Activated gamma-delta T cell treated with anti-CD3 and anti-CD28 coated beads, Interleukin-2, amount 50 U/mL, for 16 hours (primary cell): ENCODE measurements at places on chromosomes 16 and 17.

DNA sequence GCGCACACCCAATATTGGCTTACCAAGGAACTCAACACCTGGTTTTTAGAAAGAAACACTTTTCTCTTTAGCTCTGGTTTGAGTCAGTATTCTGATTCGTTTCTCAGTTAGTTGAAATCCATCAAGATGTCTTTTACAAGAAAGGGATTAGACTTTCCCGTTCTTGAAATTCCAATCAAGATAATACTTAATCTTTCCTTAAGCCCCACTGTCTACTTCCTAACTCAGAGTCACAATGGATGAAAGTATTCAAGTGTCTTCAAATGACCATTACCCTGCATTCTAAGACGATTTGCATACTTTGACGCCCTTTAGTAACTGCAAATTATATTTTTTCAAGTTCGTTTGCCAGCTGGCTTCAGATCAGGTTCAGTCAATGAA lies 189.8 kb downstream of the USP22 start:
- DNase-seq = no peak

DNA sequence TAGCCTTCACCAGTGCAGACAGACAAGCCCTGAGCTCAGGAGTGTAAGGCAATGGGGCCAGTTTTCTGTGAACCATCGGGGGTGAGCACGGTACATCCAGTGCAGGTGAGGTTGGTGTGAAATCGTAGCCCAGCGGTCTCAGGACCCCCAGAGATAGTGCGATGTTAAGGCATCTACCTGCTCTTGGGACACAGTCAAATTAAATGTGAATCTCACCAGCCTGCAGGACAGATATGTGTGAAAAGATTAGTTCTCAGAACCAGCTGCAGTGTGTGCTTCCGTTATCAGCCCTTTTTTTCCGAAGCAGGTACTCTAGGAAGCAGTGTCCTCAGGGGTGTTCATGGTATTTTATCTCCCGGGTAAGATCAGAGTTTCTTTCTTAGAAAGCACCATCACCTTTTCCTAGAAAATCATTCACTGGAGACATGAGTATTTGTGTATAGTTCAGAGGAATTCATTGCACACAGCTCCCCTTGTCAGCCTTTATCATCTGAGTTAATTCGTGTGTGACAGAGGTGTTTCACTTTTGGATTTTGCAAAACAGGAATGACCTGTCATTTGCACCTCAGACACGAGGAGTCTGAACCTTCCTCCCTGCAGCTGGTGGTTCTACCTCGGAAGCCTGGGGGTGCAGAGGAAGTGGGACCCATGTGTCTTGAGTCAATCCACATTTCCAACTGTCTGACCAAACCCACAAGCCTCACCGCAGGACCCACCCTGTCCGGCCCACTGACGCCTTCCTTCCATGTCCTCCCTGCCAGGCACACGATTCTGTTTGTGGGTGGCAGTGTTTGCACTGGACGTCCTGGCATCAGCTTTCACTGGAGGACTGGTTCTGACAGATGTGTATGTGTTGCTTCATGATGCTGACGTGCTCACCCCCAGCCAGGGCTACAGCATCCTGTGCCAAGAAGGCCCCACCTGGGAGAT lies 107.8 kb downstream of the CLEC16A start:
- peak; percentile 30 for DNase-seq

DNA sequence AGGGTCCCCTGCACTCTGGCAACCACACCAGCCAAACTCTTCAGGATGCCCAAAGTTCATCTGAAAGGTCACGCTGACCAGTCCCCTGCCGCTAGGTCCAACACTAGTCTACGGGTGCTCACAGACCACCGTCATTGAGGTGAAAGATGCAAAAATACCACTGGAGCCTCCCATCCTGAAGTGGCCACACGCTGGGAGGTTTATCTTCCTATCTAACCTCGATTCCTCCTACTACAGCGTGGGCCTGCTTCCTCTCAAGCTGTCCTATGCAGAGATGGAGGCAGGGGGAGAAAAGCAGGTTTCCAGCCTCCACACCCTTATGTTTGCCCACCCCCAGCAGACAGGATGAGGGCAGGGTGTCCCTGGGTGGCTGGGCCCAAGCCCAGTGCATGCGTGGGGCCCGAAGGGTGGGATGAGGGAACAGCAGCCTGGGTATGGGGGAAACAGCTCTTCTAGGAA lies 6.3 kb downstream of the SRCIN1 start:
- no peak for DNase-seq

DNA sequence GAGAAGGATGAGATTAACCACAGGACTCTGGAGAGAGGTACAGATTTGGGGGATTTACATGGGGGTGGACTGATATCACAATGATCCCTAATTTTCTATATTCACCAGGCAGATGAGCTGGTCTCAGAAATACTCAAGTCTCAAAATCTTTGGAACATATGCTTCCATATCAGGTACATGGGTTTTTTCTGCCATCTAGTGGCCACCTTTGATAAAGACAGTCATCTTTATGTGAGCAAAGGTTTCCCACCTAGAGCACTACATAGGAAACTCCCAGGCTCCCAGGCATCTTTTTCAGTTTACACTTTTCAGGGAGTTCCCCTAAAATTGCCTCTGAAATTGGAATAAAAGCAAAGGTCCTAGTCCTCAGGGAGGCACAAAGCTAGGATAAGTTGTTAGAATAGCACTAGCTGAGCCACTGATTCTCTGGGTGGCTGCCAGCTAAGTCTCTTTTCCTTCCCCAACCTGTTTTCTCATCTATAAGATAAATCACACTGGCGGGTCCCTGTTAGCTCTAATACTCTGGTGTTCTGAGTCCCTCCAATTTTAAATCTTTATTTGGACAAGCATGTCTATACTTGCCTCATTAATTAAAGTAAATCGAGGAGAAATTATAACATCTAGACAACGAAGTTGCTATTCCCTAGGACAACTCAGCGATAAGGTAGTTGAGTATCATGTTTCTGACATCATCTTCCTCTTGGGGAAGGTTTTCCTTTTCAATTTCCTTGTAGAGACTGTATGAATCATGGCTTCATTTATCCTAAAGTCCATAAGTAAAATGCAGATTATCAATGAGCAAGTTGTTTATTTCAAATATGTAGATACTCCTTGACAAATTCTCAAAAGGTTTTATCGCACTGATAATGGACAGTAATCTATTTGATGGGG lies 19.0 kb upstream of the MON1B start:
- DNase-seq = no peak

DNA sequence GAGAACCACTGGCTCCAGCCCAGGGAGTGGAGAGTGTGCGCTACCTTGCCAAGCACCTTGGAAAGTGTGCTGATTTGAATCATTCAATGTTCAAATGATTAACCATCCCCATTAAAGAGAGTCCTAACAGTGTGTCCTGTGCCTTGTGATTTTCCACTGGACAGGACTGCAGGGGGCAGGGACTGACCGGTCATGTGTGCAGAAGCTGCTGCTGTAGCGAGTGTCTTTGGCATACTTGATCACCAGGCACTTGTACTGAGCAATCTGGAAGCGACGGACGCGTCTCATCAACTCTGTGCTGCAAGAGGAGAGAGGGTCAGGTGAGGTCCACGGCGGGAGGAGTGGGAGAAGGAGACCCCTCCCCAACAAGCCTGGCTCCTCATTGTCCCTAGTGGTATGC lies 2.0 kb downstream of the TK1 start:
- no peak for DNase-seq

- no peak for DNase-seq
Observed at GRCh38 chr16:19123535-19124178, 9.9 kb downstream of the ITPRIPL2 start.

- DNase-seq = peak; percentile 47
Observed at GRCh38 chr17:78805301-78805700, 23.2 kb upstream of the CYTH1 start.

DNA sequence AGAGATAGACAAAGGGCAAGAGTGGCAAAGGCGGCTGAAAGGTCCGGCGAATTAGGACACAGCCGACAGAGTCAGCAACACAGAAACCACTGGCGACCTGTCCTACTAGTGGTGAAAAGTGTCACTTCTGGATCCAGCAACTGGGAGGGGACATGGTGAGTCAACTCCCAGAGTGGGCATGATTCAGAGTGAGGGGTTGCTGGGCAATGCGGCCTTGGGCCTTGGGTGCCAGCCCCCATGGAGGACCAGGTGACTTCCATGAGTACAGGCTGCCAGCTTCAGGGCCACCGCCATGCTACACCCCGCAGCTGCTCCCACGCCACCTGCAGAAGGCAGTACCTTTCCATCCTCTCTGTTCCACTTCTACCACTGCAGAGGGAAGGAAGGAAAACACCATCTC lies 110.6 kb downstream of the ZFHX3 start:
- DNase-seq = no peak

DNA sequence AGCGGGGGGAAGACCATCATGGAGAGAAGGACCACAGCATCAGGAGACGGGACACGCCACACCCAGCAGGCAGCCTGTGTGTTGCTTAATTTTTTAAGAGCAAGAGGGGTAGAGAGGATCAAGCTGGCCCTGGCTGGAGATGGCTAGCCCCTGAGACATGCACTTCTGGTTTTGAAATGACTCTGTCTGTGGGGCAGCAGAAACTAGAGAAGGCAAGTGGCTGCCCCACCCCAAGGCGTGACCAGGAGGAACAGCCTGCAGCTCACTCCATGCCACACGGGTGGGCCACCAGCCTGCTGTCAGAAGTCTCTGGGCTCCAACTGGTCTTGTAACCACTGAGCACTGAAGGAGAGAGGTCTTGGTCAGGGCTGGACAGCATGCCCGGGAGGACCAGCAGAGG lies 75.5 kb downstream of the SOCS1 start:
- no peak for DNase-seq

DNA sequence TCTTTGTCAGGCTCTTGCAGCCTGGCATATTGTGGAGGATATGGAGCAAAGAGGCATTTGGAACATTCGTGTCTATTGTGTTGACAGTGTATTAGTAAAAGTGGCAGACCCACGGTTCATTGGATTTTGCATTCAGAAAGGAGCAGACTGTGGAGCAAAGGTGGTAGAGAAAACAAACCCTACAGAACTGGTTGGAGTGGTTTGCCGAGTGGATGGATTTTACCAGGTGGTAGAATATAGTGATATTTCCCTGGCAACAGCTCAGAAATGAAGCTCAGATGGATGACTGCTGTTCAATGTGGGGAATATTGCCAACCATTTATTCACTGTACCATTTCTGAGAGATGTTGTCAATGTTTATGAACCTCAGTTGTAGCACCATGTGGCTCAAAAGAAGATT lies 44.5 kb downstream of the EFCAB13 start:
- DNase-seq = no peak

- DNase-seq = no peak
Observed at GRCh38 chr16:66197668-66198278, 168.7 kb upstream of the CDH5 start.

DNA sequence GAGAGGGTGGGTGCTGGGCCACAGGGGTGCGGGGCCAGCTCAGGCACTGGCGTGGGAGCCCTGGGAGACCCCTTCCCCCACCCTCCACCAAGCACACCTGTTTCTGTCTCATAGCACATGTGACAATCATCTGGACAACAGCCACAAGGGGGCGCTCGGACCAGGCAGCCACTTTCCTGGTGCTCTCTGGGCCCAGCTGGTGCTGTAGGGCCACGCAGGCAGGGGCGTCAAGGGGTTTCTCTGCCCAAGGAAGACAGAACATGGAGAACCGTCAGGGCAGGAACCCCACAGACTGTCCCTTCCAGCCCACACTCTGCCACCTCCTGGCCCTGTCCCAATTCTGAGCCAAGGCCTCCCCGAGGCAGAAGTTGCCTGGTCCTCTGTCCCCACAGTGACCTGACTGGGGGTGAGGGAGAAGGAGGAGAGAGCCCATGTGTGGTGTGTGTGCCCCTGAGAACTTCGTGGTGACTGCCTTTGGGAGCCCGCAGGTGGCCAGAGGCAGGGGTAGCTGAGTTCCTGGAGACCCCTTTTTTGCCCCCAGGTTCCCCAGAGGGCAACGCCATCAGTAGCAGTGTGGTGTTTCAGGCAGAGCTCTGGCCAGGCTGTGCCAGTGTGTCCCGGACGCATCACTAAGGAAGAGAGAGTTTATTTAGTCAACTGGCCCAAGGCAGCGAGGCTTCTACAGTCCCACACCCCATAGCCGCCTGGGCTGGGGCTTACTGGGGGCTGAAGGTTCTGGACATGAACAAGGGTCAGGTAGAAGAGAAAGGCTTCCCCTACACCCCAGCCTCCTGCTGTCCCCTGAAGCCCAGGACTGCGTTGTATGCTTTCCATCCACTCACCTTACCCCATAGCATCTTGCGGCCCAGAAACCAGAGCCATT lies 3.1 kb upstream of the SETD6 start:
- peak; percentile 81 for DNase-seq

DNA sequence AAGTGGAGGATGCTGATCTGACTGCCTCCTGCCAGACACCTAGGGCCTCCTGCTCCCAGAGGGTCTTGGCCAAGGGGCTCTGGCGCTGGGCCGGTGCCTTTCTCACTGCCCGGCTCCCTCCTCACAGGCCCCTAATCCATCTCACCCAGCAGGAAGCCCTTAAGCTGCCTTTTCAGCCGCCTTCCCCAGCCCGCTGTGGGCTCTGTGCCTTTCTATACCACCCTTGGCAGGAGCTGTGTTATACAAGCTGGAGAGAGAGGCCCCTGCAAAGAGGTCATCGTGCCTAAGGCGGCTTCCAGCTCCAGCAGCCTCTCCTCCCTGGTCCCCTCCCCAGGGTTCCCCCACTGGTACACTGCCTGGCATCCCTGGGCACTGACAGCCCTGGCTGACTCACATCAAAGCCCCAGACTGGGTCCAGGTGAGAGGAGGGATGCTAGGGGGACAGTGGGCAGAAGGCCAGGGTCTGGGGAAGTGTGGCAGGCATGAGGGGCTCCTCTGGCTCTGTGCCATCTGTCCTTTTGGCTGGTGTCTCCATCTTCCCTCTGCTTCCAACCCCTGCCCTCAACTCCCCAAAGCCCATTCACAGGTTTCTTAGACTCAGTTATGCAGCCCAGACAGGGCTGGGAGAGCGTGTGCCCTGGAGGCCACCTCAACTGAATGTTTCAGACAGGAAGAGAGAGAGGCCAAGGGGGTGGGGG lies 15.3 kb upstream of the FZD2 start:
- DNase-seq = no peak

GRCh38 chr17:32504166-32504990 lies 17.6 kb downstream of the CDK5R1 start:
- no peak for DNase-seq

DNA sequence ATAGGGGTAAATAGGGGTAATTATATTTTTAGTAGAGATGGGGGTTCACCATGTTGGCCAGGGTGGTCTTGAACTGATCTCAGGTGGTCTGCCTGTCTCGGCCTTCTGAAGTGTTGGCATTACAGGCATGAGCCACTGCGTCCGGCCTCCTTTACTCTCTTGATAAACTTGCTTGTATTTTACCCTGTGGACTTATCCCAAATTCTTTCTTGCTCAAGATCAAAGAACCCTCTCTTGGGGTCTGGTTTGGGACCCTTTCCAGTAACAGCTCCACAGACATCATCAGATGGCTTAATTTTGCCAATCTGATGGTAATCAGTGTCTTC lies 5.6 kb upstream of the C1QTNF1 start:
- no peak for DNase-seq

- peak; percentile 40 for DNase-seq
Observed at GRCh38 chr17:80254396-80255251, 6.0 kb upstream of the RNF213 start.

DNA sequence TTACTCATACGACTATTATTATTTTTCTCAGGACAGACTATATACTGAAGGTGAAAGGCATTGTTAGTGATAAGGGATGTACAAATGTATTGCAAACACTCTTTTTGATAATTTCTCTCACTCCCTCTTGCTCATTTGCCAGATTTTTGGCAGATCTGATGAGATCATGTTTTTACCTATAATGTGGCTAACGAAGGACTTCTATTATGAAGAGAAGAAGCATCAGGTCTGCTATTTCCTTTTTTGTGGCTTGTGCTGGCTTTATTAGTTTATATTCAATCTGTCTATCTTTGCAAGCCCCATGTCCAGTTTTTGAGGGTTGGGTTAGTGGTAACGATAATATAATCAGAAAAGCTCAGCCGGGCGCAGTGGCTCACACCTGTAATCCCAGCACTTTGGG lies 22.5 kb upstream of the SCIMP start:
- DNase-seq = no peak
